ENCODE measurements at places on chromosomes 4 and X.

DNA sequence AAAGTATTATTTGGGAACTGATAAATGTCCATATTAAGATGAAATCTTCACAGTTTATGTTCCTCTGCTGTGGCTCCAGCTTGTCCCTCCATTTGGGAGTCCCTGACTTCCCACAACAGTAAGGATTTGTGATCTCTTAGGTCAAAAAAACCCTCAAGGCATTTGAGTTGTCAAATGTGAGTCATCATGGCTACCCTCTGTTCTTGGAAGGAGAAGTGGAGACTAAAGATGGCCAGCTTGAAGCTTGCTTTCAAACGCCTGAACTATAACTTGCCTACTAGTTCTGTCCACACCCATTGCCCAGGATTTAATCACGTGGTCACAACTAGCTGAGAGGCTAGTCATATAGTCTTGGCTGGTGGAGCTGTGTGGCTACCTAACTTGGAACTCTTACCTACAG lies 107.8 kb downstream of the CCNG2 start:
- DNase-seq, result no peak

GRCh38 chr4:76067652-76068286 lies 6.7 kb upstream of the ART3 start:
- DNase-seq, result peak; percentile 66

- DNase-seq, result no peak
These were observed 54.3 kb downstream of the ADGRL3 start for GRCh38 chr4:61254406-61254805.

- DNase-seq, result no peak
These were observed 239.2 kb upstream of the DDX53 start for GRCh38 chrX:22760513-22761057.

- no peak for DNase-seq
These were observed 465.2 kb upstream of the IGFBP7 start for GRCh38 chr4:57575426-57575825.

DNA sequence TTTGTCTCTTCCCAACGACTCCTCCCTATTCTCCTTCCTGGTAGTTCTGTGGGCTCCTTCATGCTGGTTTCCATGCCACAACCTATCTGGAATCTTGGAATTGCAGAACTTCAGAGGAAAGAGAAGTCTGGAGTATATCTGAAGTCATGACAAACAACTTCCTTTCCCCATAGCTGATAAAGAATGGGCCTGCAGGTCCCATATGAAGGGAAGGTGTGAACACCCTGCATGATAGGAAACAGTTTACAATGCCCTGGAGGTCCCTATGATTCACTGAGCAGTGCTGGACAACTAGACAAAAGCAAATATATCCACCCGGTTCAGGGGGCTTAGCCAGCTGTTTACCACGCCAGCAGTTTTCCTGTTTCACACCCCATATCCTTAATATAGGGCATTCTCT lies 19.4 kb downstream of the FAM9C start:
- no peak for DNase-seq

GRCh38 chr4:159768016-159768415 lies 665.1 kb downstream of the RAPGEF2 start:
- no peak for DNase-seq

- DNase-seq, result no peak
These were observed 289.7 kb downstream of the SHOX start for GRCh38 chrX:920234-920799.

GRCh38 chrX:138031715-138032114 lies 465.8 kb downstream of the ZIC3 start:
- DNase-seq, result no peak

- DNase-seq, result no peak
These were observed 597.8 kb downstream of the BCOR start for GRCh38 chrX:39499996-39500395.

GRCh38 chrX:84475596-84475995 lies 26.7 kb downstream of the HDX start:
- no peak for DNase-seq

DNA sequence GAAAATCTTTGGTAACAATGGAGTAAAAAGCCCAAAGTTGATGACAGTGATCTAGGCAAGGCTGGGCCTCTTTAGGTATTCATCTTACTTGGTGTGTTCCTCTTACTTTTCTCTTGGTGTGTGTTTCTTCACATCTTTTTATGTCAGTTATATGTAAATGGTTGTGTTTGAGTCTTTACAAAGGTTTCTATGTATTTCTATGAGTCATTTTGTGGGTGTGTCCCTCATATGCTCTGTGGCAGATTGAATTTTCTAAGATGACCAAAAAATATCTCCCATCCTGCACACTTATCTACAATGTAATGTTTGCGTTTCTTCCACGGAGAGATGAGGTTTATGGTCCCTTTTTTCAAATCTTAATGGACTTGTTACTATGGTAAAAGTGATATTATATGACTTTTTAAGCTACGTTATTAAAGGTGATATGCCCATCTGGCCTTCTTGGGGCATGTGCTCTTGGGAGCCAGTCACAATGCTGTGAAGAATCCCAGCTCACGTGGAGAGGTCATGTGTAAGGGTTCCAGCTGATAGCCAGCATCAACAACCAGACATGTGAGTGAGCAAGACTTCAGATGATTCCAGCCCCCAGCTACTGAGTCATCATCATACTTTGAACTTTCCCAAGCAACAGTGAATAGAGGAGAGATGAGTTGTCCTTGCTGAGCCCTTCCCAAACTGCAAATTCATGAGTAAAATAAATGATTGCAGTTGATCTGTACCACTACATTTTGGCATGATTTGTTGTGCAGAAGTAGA lies 126.9 kb downstream of the CBLL2 start:
- DNase-seq, result no peak

DNA sequence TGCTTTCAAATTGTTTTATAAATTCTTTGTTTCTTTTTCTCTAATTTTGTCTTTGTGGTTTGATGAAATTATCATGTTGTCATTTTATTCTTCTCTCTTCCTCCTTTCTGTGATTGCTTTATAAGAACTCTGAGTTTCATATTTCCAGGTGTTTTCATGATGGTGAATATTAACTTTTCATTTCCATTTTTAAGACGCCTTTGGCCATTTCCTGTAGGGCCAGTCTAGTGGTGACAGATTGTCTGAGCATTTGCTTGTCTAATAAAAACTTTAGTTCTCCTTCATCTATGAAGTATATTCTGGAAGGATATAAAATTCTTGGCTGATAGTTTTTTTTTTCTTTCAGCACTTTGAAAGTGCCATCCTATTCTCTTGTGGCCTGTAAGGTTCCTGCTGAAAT lies 128.1 kb downstream of the FAM13A start:
- no peak for DNase-seq

- no peak for DNase-seq
These were observed 11.9 kb upstream of the TIGD2 start for GRCh38 chr4:89099471-89099870.

GRCh38 chr4:79308137-79308536 lies 17.7 kb downstream of the NAA11 start:
- DNase-seq, result no peak
